ENCODE measurements at places on chromosomes 13 and 19.
A peak's percentile ranks its signal among the peaks of the same experiment; 100 is the strongest.

- DNase-seq, result peak; percentile 79
These were observed 16.3 kb upstream of the RNASEH2B start for GRCh38 chr13:50893211-50893852.

GRCh38 chr13:48255090-48255489, 22.1 kb downstream of the ITM2B start:
- DNase-seq, result no peak

- DNase-seq, result no peak
These were observed 55.9 kb upstream of the RANBP3 start for GRCh38 chr19:6033744-6034264.

DNA sequence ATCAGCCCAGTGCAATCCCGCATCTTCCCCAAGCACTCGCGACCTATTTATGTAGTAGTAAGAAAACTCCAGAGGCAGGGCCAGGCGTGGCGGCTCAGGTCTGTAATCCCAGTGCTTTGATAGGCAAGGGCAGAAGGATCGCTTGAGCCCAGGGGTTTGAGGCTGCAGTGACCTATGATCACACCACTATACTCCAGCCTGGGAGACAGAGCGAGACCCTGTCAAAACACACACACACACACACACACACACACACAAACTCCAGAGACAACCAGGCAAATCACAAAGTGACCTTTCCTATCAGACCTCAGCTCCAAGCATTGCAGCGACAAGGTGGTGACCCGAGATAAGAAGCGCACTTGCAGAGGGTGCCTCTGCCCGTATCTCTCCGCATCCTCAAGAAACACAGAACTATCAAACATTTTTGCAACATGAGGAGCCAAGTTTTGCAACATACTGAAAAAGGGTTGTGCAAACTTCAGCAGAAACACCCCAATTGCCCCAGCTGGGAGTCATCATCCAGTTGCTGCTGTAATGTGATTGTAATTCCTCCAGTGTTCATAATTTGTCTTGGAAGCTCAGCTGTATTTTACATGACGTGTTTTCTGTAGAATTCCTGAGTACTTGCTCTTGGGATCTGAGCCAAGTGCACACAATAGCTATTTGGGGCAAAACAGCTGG, 8.7 kb upstream of the KLF2 start:
- peak; percentile 87 for DNase-seq

GRCh38 chr19:20611866-20612265, 46.3 kb upstream of the ZNF737 start:
- DNase-seq, result no peak

DNA sequence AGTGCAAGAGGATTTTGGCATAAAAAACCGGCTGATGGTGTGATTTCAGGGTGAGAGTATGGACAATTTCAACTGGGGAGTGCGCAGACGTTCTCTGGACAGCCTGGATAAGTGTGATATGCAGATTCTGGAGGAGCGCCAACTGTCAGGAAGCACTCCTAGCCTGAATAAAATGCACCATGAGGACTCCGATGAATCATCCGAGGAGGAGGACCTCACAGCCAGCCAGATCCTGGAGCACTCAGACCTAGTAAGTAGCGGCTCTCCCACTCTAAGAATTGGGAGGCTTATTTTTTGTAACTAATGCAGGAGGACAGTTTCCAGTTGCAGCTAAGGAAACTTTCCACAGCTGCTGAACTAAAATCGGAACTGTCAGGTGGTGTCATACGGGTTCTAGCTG, 53.6 kb downstream of the ZAR1L start:
- no peak for DNase-seq
